Upper lobe of right lung (tissue), 1 donor: ENCODE measurements at places on chromosomes 6 and 20. TPM values are rescaled to one million over a fixed set of nuclear protein-coding genes. Genes with fewer than 3 reads are reported as not detected.

The PGM3 gene
- 37.3 TPM for total RNA-seq

The GPR6 gene
- total RNA-seq = not detected

The PPP1R3G gene
- total RNA-seq = 0.46 TPM

The KHDC1L gene
- total RNA-seq = not detected

The PAK5 gene
- 0.35 TPM for total RNA-seq

The C20orf141 gene
- total RNA-seq = not detected

The CEP250 gene
- total RNA-seq = 21.7 TPM

The SEMG1 gene
- not detected for total RNA-seq

The FERMT1 gene
- total RNA-seq = 2.4 TPM

The CHRNA4 gene
- 0.06 TPM for total RNA-seq

The GGTLC1 gene
- total RNA-seq = 105 TPM

The HLA-A gene
- total RNA-seq = 1,071 TPM

The PKIG gene
- 88.8 TPM for total RNA-seq

The TFAP2B gene
- total RNA-seq = not detected

The THEMIS gene
- total RNA-seq = 3.0 TPM

The SUMO4 gene
- total RNA-seq = 2.5 TPM

The DNPH1 gene
- 27.6 TPM for total RNA-seq

The ARFGEF2 gene
- total RNA-seq = 37.9 TPM

The CPXM1 gene
- 1.3 TPM for total RNA-seq

The ID1 gene
- total RNA-seq = 515 TPM

The BPI gene
- total RNA-seq = not detected

The DEFB124 gene
- total RNA-seq = not detected

The SDHAF4 gene
- 9.2 TPM for total RNA-seq

The VGLL2 gene
- total RNA-seq = not detected
